Cortex of kidney (tissue), 1 donor: ENCODE measurements at places on chromosomes 11 and 22.

DNA sequence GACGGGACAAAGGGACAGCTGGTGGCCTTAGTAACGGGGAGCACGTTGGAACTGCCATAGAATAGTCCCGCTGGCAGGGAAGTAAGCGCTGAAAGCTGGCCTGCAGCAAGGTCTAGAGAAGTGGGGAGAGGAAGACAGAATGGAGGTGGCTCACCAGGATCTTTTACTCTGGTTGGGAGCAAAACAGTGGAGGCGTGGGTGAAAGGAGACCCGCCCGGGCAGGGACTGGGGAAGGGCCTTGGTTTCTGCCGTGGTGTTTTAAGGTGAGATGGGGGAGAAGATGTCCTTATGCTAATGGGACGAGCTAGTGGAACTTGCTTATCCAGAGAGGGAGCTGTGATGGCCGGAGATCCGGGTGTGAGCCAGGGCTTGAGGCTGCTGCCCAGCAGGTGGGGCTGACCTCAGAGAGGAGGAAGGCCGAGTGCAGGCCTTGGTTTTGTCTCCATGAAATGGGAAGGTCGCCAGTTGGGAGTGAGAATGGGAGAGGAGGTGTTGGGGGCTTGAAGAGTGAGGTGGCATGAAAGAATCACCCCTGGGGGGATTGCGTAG is 56.4 kb upstream of the CTTN start:
- no peak for DNase-seq

DNA sequence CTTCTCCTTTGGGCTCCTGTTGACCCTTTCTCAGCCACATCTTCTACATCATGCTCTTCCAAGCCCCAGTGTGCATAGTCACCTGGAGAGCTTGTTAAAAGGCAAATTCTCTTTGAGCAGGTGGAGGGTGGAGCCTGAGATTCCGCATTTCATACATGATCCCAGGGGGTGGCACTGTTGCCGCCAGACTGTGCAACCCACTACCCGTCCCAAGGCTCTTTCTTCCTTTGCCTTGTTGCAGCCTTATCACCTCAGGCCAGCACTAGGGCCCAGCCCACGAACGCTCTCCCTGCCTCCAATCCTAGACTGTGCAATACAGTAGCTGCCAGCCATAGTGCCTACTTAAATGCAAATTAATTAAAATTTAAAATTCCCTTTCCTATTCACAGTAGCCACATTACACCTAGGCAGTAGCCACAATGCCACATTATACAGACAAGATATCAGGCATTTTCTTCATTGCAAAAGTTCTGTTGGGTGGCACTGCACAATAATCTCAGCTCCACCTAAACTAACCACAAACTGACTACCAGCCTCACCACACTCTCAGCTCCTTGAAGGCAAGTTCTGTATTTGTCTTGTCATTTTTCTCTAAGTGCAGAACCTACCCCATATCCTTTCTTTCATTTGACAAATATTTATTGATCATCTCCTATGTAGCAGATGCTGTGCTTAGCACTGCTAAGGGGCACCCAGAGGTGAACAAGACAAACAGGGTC is 4.6 kb upstream of the KCNJ5 start:
- DNase-seq = no peak

DNA sequence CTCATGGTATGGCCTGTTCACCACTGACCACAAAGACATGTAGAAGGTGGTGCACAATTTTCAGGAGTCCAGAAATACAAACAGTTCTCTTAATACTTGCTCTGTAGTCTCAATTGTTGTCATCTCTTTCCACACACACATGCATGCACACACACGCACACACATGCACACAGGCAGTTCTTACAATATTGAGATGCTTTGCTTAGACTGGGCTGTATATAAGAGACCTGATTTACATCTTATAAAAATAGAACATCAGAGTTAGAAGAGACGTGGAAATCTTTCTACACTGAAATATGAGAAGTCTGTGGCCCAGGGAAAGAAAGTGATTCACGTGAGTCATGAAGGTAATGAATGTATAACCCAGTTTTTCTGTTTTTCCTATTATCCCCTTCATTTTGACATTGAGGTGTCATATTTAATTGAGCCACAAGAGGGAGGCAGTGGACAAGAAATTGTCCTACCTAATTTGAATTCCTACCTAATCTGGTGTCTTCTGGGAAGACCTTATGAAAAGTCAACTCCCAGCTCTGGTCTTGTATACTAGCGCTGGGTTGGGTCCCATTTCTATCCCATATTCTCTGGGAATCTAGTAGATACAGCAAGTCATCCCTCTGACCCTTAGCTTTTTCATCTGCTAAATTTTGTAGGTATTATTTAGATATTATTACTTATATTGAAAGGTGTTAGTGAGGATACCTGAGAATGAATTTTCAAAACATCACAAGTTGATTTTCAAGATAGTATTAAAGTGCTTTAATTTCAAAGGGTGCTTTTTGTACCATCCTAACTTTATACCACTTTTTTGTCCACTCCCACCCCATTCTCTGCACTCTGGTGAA is 14.9 kb upstream of the MS4A4A start:
- no peak for DNase-seq

GRCh38 chr11:66003291-66003690 is 988 bp downstream of the BANF1 start:
- no peak for DNase-seq

- DNase-seq = no peak
Measured at GRCh38 chr11:95920460-95921105, 3.3 kb downstream of the MTMR2 start.

- DNase-seq = no peak
Measured at GRCh38 chr22:25192406-25192805, 7.3 kb upstream of the CRYBB3 start.
